Femur (tissue), 1 donor: ENCODE measurements at places on chromosomes 2 and 18.

DNA sequence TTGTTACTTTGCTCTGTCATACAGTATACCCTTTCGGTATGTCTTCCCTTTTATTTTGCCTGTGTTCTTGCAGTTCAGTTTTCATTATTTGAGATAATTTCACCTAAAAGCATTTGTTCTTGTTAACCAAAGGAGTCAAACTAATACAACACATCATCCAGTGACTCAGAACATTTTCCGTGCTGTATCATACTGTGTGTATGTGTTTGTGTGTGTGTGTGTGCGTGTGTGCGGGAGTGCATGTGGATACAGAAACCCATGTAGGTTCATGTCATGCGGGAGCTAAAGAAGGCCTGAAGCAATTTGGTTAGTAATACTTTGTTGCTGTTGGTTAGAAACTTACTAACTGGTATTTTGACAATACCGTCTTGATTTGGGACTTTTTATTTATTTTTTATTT lies 60.0 kb downstream of the CEP192 start:
- DNase-seq = no peak

DNA sequence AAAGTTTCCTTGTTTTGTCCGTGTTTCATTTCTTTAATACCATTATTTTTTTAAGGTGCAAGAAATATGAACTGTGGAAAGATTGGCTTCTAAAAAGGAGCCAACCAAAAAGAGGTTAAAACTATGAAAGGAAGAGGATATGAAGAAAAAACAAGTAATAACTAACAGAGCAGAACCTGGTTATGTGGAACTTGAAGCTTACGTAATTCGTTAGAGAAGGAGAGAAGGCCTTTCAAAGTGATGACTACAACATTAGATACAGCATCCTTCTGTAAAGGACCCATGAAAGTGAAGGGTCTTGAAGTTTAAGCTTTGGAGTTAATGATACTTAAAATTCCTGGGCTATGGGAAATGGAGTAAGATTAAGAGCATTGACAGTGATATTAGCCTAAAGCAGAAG lies 84.5 kb downstream of the ANKRD12 start:
- no peak for DNase-seq

DNA sequence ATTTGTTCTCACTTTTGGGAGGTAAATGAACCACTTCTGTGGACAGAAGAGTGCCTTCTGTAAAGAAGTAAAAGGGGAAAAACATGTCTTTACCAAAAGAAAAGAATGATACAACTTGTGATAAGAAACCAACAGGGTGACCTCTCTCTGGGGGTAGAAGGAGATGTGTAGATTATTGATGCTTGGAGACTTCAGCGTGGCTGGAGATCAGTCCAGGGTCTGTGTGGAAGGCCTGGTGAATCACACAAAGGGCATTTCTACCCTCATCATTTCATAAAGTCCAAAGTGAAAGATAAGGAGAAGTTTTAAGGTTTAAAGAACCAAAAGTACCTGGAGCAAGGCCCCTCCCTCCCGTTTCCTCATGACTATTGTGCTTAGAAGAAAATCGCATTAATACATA lies 142.5 kb downstream of the NCK2 start:
- no peak for DNase-seq

DNA sequence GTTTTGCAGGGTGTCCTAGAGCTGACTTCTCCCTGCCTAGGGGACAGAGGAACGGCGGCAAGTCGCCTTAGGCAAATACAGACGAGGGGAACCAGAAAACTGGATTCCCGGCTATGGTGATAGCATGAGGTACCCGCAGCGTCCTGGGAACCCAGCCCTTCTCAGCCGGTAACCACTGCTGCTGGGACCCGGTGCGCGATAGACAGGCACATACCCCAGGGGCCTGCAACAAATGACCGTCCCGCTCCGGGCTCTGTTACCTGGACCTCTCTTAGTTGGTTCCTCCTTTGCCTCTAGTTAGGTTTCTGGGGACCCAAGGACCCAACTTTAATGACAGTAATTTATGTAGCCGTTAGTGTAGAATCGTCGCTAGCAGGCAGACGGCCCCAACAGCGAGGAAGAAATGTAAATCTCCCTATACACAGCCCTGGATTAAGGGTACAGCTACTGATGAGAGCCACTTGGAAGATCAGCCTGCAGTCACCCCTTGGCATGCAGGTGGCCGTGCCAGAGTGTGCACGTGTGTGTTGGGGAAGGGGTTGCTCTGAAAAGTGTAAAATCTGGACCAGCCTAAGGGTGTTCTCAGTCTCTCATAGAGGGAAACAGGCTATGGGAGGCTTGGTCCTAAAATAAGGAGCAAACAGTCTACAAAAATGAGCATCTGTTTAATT lies 819 bp upstream of the SERPINE2 start:
- no peak for DNase-seq
